Stimulated activated CD4-positive, alpha-beta T cell treated with anti-CD3 and anti-CD28 coated beads, Interleukin-15, amount 100 ng/mL, for 24 hours (primary cell): ENCODE measurements at places on chromosomes 12 and 14.

- DNase-seq: no peak
Observed at GRCh38 chr14:71628433-71628832, 303.8 kb upstream of the RGS6 start.

GRCh38 chr14:67409461-67409860 is 2.5 kb downstream of the PLEK2 start:
- DNase-seq: no peak

DNA sequence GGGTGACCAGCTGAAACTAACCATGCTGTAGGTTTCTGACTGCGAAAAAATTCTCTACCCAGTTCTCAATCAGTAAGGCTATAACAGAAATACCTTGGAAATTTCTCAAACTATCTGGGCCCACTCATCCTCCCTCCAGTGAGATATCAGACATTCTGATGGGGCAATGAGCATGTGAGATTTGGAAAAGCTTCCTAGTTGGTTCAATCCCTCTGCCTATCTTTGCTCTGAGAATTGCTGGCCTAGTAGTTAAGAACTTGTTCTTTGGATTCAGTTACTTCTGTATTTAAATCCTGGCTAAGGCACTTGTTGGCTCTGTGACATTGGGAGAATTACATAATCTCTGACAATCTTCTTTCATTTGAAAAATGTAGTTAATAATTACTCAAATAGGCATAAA is 119.4 kb downstream of the SLC15A5 start:
- no peak for DNase-seq

GRCh38 chr12:104458694-104459367 is 2.1 kb downstream of the CHST11 start:
- DNase-seq: peak; percentile 35

DNA sequence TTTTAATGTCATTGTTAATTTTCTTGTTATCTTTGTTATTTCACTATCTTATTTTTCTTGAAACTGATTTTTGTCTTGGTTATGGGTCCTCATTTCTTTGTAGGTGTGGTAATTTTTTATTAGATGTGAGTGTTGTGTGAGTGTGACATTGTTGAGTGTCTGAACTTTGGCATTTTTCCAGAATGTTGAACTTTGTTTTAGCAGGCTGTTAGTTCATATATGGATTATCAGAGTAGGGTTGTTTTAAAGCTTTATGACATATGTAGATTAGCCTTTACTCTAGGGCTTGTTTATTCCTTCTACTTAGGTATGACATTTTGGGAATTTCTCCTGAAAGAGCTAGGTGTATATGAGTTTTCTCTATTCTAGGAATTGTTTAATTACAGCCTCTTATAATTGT is 103.9 kb downstream of the ARID2 start:
- no peak for DNase-seq

- DNase-seq: no peak
Observed at GRCh38 chr14:40463886-40464285, 1031.7 kb upstream of the FBXO33 start.

DNA sequence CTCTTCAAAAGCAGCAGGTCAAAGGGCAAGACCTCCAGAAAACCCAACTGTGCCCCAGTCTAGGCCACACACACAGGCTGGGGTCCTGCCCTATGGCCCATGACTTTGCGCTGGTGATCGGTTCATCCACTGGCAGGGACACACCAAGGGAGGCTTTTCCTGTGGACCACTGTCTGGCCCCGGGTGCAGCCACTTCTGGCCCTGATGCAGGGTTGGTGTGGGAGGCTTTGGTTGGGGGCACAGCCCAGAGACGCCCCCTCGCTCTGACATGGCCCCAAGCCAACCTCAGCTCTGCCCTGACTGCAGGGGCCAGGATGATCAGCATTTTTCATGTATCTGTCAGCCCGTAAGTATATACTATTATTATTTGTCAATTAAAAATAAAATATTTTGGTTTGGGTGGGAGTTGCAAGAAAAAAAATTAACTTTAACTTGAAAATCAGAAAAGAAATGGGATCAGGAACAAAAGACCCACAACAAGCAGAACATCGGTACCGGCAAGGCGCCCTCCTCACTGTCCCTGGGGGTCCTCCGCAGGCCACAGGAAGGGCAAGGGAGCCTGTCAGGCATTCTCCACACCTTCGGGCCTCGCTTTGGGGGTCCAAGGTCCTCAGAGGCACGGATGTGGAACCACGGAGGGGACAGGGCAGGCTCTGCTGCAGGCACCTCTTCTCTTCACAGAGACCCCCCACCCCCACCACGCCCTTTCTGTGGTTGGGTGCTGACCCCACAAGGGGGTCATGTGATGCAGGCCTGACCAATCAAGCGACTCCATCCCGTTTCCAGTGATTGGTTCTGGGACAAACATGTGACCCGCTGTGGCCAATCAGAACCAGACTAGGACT is 181.5 kb upstream of the SFSWAP start:
- DNase-seq: no peak

DNA sequence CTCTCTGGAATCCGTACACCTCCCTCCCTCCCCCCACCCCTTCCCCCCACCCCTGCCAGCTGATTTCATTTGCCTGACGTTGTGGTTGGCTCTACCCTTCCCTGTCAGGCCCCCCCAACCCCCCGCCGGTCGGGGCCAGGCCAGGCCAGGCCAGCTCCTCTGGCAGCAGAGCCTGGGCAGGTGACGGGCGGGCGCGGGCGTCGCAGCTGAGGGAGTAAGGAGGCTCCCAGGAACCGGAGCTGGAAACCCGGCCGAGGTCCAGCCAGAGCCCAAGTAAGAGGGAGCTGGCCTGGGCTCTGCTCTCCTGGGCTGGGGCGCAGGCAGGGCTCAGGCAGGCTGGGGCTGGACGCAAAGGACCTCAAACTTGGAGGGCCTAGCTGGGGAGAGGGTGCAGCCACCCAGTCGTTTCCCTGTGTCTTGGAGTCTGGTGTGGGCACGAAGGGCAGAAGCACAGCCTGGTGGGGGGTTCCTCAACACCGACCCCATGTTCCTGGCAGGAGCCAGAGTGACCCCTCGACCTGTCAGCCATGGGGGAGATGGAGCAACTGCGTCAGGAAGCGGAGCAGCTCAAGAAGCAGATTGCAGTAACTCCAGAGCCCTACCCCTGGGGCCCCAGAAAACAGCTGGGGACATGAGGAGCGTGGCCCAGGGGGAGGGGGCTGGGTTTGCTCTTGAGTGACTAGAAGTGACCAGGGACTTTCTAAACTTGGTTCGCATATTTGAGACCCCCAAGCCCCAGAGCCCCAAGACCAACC is at the start of gene GNB3:
TSS of gene GNB3 (plus strand) at position 165 of the 755 bp plus-strand sequence. CDS start at position 528, 363 bp downstream.
- DNase-seq: no peak

GRCh38 chr12:24231298-24231697 is 281.8 kb upstream of the SOX5 start:
- no peak for DNase-seq
